Endothelial cell of umbilical vein (primary cell): ENCODE measurements at places on chromosomes 11 and 22. TPM values are rescaled to one million over a fixed set of nuclear protein-coding genes. Genes with fewer than 3 reads are reported as not detected.
A peak's percentile ranks its signal among the peaks of the same experiment; 100 is the strongest.

Gene RIBC2
- total RNA-seq: 5.7 TPM in 2 replicates

Gene TEX54
- total RNA-seq: not detected in 2 replicates

GRCh38 chr22:31627223-31627731 is 34.7 kb downstream of the PISD start:
- no peak overlapping the region for H3K4me3 ChIP-seq
- peak overlapping the region; percentile 6 for H3K27ac ChIP-seq
- peaks cover 43% of the 10 kb centered on the region for H3K4me1 ChIP-seq
- peak; percentile 17 for DNase-seq

- DNase-seq: peak; percentile 71
- no peak overlapping the region for H3K4me3 ChIP-seq
- no peaks in the 10 kb centered on the region for H3K36me3 ChIP-seq
- peaks cover 12% of the 10 kb centered on the region for H3K4me1 ChIP-seq
- H3K27me3 ChIP-seq: no peaks in the 10 kb centered on the region
Observed at GRCh38 chr11:85941380-85941973, 86.3 kb downstream of the CCDC83 start.

DNA sequence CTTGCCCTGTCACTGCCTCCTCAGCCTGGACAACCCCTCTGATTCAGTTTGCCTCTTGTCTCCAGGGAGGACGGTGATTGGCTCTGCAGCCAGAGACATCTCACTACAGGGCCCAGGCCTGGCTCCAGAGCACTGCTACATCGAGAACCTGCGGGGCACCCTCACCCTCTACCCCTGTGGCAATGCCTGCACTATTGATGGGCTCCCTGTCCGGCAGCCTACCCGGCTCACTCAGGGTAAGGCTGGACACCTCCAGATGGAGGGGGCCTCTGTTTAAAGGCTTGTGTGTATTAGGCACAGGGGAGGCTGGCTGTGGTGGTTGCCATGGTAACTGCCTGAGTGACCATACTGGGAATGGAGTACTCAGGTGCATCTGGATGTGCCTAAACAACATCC is 8.6 kb downstream of the PHLDB1 start:
- H3K4me1 ChIP-seq: peaks cover 75% of the 10 kb centered on the region
- no peaks in the 10 kb centered on the region for H3K27me3 ChIP-seq
- DNase-seq: no peak
- H3K4me3 ChIP-seq: no peak overlapping the region

- no peaks in the 10 kb centered on the region for H3K4me1 ChIP-seq
- DNase-seq: no peak
- H3K27ac ChIP-seq: no peak overlapping the region
Observed at GRCh38 chr22:21447694-21448402, 19.3 kb upstream of the TMEM191C start.

DNA sequence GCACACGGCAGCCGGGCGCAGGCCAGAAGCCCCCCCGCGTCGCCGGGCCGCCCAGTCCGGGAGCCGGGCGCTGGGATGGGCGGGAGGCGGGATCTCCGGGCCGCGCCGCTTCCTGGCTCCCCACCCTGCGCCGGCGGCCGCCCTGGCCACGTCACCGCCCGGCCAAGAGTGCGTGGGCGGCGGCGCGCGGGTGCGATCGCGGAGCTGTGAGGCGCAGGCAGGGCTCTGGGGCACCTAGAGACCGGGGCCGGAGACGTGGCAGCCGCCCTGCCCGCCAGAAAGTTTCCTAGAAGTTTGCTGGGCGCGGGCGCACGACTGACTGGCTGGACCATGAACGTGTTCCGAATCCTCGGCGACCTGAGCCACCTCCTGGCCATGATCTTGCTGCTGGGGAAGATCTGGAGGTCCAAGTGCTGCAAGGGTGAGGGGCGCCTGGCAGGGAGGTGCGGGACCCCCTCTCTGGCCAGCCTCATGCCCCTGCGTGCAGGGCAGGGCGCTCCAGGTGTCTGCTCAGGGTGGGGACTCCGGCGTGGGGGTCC is at the start of gene KDELR3:
Gene KDELR3, plus strand, starts transcription at position 193 of the 539 bp plus-strand sequence. Its CDS starts 138 bp downstream, at position 331.
- peak within 1 kb of the TSS; percentile 55 for H3K27ac ChIP-seq
- H3K36me3 ChIP-seq: no peaks in the 10 kb centered on the region
- peaks cover 2% of the 10 kb centered on the region for H3K27me3 ChIP-seq
- H3K4me1 ChIP-seq: peaks cover 13% of the 10 kb centered on the region

DNA sequence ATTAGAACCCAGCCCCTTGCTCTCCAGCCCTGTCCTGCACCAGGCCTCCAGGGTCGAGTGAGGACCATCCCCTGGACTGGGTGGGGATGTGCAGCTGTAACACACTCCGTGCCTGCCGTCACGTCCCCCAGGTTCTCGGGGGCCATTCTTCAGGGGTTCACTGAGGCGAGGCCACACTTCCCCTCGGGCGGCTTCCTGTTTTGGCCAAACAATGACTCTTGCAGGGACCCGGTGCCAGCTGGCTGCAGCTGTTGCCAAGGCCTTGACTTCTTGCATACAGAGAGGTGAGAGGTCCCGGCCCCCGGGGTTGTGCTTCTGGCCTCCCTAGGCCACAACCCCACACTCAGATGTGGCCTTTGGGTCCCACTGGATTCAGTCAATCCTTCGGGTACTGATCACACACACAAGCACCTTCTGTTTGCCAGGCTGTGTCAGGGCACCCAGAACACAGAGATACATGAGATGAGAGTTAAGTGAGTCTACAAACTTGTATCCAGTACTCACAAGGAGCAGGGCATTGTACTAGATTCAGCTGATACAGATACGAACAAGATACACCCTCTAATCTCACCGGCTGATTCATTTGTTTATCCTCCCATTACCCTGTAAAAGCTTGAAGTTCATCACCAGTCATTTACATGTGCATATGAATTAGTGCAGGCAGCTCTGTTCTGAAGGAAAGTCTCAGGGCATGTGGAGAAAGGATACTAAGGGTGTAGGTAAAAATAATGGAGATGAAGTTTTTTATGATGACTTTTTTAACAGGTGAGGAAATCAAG is 32.9 kb downstream of the LRRC32 start:
- peaks cover 17% of the 10 kb centered on the region for H3K4me1 ChIP-seq
- H3K36me3 ChIP-seq: no peaks in the 10 kb centered on the region
- peak; percentile 62 for DNase-seq

- no peak overlapping the region for H3K4me3 ChIP-seq
- no peaks in the 10 kb centered on the region for H3K27me3 ChIP-seq
- H3K27ac ChIP-seq: no peak overlapping the region
- peaks cover 2% of the 10 kb centered on the region for H3K4me1 ChIP-seq
- no peaks in the 10 kb centered on the region for H3K36me3 ChIP-seq
Observed at GRCh38 chr11:110862407-110862806, 150.2 kb upstream of the ARHGAP20 start.

DNA sequence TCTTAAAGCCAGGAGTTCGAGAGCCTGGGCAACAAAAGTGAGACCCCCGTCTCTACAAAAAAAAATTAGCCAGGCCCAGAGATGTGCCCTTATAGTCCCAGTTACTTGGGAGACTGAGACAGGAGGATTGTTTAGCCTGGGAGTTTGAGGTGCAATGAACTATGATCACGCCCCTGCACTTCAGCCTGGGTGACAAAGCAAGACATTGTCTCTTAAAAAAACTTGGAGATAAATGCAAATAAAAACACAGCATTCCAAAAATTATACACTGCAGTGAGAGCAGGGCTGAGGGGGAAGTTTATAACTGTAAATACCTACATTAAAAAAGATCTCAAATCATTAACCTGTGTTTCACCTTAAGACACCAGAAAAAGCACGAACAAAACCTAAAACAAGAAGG is 22.1 kb downstream of the AP2A2 start:
- no peaks in the 10 kb centered on the region for H3K27me3 ChIP-seq
- H3K27ac ChIP-seq: no peak overlapping the region
- DNase-seq: no peak
- H3K36me3 ChIP-seq: peaks cover 6% of the 10 kb centered on the region
- H3K4me1 ChIP-seq: no peaks in the 10 kb centered on the region

DNA sequence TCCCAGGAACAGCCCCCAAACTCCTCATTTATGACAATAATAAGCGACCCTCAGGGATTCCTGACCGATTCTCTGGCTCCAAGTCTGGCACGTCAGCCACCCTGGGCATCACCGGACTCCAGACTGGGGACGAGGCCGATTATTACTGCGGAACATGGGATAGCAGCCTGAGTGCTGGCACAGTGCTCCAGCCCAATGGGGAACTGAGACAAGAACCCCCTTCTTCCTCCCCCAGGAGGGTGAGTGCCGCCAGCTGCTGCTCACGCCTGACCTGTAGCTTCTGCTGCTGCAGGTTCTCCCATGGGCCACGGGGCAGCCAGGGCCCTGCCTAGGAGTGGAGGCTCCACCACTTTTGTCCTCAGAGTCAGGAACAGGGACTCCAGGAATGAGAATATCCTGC is 78.2 kb downstream of the VPREB1 start:
- no peak overlapping the region for H3K4me3 ChIP-seq
- no peak for DNase-seq
- no peaks in the 10 kb centered on the region for H3K4me1 ChIP-seq
- H3K27me3 ChIP-seq: no peaks in the 10 kb centered on the region

- no peaks in the 10 kb centered on the region for H3K36me3 ChIP-seq
- no peak overlapping the region for H3K27ac ChIP-seq
- H3K4me3 ChIP-seq: no peak overlapping the region
- no peaks in the 10 kb centered on the region for H3K4me1 ChIP-seq
Observed at GRCh38 chr11:130533871-130534270, 85.4 kb downstream of the ADAMTS15 start.
